ENCODE measurements at places on chromosomes 16 and 17.

- DNase-seq: no peak
These were observed 27.0 kb upstream of the NFAT5 start for GRCh38 chr16:69538808-69539207.

GRCh38 chr17:14196377-14196997, 40.2 kb downstream of the CDRT15 start:
- no peak for DNase-seq

GRCh38 chr17:71987634-71988033, 133.2 kb upstream of the SOX9 start:
- no peak for DNase-seq

DNA sequence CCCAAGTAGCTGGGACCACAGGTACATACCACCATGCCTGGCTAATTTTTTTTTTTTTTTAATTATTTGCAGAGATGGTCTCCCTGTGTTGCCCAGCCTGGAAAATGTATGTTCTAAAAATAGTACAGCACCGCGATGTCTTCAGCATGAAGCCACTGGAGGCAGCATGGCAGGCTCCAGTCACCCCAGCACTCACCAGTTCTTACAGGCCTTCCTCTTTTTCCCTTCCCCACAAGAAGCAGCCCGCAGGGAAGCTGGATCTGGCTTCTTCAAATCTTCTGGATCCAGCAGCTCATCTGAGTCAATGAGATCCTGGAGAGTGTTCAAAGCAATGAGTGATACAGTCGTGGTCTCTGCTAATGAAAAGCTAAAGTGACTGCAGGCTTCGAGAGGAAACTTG, 16.2 kb downstream of the CIAPIN1 start:
- DNase-seq: no peak

DNA sequence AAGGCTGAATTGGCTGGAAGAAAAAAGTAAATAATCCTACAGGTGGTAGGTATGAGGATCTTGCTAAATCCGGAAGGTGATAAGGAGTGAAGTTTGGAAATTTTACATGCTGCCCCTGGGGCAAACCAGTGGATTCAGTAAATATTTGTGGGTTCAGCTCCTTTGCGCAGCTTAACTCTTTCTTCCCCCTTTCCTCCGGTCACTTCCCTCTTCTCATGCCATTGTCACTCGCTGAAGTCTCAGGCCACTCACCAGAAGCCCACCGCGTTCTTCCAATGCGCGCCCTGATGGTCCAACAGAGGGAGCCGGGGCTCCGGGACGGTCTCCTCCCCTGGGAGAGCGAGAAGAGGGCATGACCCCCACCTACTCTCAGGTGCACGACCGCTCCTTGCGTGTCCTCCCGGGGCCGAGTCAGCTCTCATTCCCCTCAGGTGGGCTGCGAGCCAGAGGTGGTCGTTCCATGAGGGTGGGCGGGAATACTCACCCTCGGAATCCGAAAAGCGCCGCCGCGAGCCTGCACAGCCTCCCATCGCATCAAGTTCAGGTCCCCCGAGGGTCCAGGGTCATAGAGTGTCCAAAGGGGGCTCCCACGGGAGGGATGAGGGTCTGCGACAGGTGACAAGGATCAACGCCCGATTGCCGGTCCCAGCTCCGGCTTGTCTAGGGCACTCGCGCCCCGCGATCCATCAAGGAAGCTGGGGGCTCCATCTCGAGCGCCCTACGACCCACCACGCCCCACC, 474 bp downstream of the CLN3 start:
- peak; percentile 35 for DNase-seq

DNA sequence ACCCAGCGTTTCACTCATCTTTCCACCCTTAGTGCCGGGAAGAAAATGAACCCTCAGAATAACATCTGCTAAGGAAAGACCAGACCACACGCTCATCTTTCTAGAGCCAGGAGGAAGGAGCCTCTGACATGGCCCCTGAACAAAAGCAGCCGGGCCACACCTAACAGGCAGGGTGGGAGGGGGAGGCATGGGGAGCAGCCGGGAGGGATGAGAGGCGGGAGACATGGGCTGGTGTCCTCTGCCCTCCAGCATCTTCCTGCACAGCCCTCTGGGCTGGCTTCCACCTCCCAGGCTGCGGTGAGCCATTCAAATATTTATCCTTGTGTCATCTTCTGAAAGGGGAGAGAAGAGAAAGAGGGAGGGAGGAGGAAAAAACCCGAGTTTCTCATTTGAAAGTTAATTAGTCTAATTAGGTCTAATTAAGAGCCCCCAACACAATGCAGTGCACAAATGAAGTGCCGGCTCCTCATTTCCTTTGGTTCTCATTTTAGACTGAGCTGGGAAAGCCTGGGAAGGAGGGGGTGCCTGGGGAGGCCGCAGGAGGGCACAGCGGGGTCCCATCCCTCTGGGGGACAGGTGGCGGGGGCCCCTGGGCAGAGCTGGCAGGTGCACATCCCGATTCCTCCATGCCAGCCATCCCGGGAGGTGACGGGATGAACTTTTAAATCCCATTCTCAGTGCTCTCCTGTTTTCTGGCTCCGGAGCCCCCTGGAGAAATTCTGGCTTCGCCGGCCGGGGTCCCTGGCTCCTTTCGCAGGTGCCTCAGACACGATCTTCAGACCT, 90.5 kb downstream of the ENGASE start:
- DNase-seq: no peak

GRCh38 chr17:35449371-35449931, 885 bp upstream of the SLFN13 start:
- DNase-seq: no peak

- no peak for DNase-seq
These were observed 44.6 kb downstream of the CMTM4 start for GRCh38 chr16:66651965-66652364.

DNA sequence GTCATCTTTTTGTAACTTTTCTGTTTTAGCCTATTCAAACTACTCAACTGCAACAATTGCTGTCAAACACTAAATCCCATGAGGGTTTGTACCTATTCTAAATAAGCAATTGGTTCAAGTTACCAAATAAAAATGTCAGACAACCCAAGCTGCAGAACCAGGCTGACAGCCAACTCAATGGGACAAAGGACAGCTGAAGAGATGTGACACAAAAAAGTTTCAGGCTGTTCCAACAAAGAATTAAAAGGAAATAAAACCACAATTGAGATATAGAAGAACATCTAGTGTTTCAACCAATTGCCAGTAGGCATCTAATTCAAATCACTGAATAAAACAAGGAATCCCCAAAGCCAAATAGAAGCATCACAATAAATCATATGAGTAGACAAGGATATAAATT, 49.3 kb downstream of the GRB7 start:
- no peak for DNase-seq

DNA sequence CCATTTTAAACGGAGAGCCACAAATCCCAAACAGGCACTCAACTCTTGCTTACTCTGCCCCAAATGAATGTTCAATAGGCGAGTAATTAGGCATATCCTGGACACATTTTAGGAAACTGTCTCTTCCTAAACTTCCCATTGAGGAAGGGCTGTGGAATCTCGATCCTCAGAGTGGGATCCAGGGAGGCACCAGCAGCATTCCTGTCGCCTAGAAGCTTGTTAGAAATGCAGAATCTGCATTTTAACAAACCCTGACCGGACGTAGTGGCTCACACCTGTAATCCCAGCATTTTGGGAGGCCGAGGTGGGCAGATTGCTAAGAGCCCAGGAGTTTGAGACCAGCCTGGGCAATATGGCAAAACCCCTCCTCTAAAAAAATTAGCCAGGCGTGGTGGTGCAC, 95.6 kb downstream of the GAS7 start:
- DNase-seq: no peak

- peak; percentile 81 for DNase-seq
These were observed 26.3 kb downstream of the ARHGAP23 start for GRCh38 chr17:38454532-38454931.

DNA sequence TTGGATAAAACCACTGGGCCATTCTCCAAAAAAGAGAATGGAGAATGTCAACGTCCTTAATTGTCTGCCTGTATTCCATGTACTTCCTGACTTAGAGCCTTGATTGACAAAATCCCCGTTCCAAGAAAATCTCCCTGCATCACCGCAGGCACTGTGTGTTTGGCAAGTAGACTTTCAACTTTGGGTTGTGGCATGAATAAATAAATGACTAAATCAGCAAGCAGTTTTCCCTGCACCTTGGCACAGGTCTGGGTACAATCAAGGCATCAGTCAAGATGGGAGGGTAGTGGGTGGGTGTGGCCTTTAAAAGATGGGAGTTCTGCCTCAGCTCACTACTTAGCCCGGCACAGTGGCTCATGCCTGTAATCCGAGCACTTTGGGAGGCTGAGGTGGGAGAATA, 248.5 kb upstream of the RPL38 start:
- DNase-seq: no peak

DNA sequence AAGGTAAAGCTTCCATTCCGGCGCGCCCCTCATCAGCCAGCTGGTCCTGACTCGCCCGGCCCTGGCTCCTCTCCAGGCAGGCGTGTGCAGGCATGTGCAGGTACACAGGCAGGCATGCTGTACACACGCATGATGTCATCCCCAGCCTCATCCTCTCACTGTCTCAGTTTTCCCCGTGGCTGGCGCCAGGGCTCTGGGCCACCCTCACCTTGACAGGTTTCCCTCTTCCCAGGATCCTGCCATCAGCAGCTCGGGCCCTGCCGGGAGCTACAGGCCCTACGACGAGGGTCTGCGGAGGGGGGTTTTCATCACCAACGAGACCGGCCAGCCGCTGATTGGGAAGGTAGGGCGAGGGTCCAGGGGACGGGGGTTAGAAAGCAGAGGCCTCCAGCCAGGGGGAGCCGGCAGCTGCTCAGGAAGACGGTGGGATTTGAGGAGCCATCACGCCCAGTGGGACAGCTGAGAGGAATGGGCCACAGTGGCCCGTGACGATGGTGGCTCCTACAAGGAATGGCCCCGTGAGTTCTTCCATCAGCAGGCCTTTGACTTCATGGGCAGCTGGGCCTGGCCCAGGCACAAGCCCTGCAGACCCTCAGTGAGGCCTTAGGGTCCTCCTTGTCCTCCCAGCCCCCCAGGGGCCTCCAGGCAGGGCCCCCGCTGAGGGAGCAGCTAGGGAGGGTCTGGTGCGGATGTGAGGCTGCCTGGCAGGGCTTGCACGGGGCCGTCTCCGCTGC, 8.5 kb downstream of the GAA start:
- no peak for DNase-seq

DNA sequence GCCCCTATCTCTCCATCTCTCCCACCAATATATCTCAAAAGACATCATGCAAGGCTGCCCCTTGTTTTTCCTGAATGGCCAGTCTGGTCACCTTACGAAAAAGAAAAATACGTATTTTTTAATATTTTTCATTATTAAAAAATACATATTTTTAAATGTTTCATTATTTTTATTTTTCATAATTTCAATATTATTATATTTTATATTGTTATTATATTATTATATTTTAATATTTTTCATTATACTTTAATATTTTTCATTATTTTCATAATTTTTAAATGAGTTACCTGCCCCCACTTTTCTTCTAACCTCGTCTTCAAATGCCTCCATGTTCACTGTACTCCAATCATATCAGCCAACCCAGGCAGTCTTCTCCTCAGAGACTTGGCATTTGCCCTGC, 116.0 kb upstream of the ERCC4 start:
- DNase-seq: no peak

GRCh38 chr17:68780596-68780995, 174.6 kb downstream of the ABCA8 start:
- DNase-seq: no peak

- DNase-seq: no peak
These were observed 142.9 kb downstream of the USP31 start for GRCh38 chr16:23006380-23006779.

Measured in dermis blood vessel endothelial cell (primary cell).